ENCODE measurements at places on chromosomes 12 and 14.

DNA sequence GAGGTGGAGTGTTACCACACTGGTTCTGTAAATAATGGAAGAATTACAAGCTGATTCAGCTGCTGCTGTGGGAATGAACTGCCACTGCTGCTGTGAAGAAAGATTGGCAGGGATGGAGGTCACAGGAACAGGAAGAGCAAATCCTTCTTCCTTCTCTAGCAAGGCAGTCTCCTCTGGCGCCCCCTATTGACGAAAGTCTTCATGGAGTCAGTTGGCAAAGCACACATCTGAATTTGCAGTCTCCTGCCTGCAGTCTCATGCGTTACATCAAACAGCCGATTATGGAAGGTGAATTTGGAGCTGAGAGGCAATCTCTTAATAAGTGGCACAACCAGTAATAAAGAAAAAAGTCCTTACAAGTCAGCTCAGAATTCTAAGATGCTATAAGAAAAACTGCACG lies 106.0 kb upstream of the TMTC1 start:
- no peak for DNase-seq

- DNase-seq, result no peak
These were observed 191.9 kb upstream of the PWP1 start for GRCh38 chr12:107493666-107494065.

- DNase-seq, result no peak
These were observed 23.7 kb upstream of the SERPINA6 start for GRCh38 chr14:94346841-94347240.

DNA sequence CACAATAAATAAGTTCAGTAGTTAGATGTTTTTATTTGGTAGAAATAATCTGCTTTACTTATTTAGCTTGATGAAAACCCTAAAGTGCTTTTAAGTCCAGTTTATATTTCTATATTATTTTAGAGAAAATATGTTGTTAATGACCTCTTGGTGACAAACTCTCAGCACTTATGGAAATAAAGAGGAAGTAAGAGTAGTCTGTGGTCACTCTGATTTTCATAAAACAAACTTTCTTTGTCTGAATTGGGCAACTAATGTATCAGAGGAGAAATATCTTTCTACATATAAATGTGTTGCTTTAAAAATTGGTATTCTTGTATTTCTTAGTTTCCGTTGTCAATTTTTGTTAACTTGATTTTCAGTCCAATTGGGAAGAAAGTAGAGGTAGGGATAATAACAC lies 878.9 kb upstream of the SEL1L start:
- DNase-seq, result no peak

DNA sequence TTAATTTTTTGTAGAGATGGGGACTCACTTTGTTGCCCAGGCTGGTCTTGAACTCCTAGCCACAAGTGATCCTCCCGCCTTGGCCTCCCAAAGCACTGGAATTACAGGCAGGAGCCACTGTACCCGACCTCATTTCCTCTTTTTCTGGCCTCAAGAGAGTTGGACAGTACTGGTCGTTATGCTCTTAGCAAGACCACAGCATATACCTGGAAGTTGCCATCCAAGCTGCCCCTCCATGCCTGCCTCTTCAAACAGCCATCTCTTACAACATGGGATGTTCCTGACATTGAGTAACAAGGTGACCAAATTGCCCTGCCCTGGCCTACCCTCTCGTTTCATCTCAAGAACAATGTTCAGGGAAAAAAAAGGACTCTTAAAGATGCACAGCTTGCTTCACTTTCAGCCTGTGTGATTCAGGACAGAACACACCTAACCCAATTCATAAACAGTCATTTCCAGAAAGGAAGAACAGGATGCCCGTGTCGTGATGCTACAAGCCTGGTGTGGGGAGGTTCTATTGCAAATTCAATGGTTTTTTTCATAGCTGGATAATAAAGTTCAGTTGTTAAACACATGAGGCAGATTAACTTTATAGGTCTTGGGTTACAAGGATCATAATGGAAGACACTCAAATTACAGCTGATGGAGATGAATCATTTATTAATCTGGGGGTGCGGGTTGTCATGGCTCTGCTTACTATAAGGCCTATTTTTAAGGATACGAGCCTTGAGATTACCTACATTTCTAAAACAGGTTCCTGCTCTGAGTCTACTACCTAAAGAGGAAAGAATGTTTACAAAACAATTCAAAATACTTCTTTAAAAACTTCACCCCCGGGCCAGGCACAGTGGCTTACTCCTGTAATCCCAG lies 11.9 kb downstream of the GLTP start:
- no peak for DNase-seq

DNA sequence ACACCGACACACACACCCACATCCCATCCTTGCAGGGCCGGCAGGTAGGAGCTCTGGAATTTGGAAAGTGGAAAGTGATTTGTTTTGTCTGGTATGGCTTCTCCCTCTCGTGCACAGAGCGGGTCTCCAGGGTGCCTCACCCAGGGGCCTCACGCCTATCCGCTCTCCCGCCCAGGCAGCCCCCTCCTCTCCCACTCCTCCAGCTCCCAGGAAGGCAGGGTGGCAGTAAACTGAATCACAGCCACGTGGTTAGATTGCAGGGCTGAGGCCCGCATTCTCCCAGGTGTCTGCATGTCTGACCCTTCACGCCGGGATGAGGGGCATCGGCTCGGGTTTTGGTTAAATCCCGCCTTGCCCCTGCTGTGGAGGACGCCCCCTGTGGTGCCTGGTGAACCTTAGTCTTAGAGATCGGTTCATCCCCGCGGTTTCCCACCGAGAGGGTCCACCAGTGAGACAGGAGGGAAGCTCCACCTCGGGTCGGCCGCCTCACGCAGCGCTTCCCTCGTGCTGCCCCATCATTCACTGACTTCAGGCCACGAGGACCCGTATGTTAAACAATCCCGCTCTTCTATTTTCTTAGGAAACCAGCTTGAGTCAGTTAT lies 64.4 kb downstream of the ADGRD1 start:
- DNase-seq, result no peak
